ENCODE measurements at places on chromosomes 7 and 10. TPM values are rescaled to one million over a fixed set of nuclear protein-coding genes. Genes with fewer than 3 reads are reported as not detected.

- DNase-seq = no peak
Observed at GRCh38 chr7:85413718-85414117, 226.9 kb upstream of the SEMA3D start.

Gene PTN
- not detected for total RNA-seq

Gene MSMB
- total RNA-seq = not detected

Gene LAMB1
- not detected for total RNA-seq

DNA sequence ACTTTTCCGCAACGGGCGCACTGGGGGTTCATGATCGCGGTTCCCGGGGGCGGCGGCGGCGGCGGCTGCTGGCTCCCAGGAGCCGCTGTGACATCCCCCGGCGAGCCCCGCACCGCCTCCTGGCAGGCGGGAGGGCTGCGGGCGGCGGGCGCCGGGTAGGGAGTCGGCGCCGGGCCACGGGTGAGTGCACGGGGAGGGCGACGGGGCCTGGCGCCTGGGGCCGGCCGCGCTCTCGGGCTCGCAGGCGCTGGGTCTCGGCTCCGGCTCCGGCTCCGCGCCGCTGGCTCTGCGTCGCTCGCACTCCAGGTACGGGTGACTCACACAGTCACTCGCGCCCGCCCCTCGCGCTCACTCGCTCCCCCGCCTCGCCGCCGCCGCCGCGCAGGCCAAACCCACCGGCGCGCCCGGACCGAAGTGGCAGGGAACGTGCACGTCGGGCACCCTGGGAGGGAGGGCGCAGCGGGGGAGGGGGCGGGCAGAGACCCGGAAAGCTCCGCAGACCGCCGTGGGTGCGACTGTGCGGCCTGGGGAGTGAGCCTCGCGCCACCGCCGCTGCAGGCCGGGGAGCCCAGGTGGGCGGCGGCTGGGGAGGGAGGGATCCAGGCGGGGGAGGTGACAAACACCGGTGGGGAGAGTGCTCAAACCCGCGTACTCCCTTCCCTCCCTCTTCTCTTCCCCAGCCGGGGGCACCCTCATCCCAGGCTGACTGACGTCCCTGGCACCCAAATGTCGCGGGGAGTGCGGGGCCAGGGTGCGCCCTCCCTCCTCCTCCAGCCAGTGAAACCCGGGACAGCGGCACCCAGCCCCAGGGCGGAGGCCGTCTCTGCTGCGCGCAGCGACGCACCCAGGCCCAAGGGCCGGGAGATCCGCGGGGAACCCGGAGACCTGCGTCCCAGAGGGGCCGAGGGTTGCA is 276.9 kb upstream of the NEBL start:
- DNase-seq = no peak

- no peak for DNase-seq
Observed at GRCh38 chr7:90763108-90763507, 167.0 kb downstream of the CDK14 start.

DNA sequence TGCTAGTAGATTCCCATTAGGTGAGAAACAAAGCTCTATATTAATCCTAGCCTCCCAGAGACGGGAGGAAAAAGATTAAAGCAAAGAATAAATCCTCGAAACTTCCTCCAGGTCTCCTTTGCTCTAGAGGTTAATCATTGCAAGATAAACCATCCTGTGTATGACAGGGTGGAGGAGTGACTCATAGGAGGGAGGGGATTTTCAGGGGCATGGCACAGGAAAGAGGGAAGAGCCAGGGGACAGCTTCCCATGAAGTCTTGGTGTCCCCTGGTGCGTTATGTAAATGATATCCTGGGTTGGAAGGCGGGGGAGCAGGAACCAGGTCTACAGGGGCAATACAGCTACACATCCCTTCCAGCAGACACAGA is 780 bp downstream of the CYP3A5 start:
- DNase-seq = no peak

DNA sequence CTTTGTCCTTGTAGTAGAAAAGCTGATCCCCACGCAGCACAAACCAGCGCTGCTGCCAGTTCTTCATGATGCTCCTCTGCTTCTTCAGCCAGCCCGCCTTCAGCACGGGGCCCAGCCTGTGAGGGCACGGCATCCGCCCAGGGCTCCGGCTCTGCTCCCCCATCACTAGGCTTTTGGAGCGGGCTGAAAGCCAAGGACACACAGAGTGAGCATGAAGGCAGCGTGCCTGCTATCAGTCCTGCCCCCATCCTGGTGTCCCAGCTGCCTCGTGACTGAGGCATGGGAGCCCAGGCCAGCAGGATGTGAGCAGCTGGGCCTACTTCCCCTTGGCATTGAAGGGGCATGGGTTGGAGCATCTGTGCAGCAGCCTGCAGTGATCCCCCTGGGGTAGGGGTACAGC is 21.9 kb downstream of the ARHGAP22 start:
- DNase-seq = no peak

- DNase-seq = no peak
Observed at GRCh38 chr10:24209432-24209771, 464 bp downstream of the KIAA1217 start.

DNA sequence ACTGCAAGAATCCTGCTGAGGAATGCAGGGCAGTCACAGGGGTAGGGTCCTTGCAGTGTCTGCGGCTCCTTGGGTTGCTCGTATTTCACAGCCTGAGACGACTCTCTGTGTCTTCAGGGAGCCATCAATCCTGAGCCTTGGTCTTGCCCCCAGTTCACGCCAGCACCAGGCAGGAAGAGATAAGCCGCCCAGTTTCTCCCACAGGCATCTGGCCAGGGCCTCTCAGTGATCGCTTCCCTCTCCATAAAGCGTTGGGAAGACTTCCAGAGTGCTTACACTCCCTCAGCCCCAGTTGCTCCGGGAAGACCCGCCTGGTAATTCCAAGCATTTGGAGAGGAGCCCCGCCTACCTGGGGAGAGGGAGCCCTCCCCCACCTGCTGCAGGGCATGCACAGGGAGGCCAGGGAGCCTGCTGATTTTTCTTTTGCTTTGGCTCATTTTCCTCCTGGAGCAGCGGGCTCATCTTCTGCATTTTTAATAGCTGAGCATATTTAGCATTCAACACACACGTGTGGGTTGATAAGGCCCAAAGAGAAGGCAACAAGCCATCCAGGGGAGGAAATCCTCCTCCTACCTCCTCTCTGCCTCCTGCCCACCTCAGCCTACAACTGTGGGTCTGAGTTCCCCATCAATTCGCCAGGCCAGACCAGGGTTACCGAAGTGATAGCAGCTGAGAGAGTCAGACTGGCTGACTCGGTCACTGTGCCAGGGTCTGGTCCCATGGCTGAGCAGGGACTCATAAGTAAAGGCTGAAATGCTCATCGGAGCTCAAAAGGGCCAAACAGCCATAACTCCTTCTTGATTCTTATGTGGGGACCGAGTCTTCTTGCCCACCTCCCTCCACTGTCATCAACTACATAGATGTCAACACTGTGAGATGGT is 74.4 kb upstream of the EFCAB10 start:
- no peak for DNase-seq

DNA sequence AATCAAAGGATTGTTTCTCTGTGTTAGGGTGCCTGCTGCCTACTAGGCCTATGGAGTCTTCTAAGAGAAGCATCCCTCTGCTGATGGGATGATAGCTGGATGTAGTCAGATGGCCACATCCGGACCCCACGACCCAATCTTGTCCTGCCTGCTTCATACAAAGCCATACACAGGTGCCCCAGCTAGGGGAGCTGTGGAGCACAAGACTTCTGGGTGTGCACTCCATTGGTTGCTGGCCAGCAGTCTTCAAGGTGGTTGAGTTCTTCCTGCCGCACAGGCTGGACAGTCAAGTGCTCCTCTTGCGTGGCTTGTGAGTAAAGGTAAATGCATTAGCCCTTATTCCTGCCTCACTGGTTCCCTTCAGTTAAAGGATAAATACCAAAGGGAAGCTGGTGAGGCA is 120.2 kb downstream of the TEX36 start:
- DNase-seq = no peak

DNA sequence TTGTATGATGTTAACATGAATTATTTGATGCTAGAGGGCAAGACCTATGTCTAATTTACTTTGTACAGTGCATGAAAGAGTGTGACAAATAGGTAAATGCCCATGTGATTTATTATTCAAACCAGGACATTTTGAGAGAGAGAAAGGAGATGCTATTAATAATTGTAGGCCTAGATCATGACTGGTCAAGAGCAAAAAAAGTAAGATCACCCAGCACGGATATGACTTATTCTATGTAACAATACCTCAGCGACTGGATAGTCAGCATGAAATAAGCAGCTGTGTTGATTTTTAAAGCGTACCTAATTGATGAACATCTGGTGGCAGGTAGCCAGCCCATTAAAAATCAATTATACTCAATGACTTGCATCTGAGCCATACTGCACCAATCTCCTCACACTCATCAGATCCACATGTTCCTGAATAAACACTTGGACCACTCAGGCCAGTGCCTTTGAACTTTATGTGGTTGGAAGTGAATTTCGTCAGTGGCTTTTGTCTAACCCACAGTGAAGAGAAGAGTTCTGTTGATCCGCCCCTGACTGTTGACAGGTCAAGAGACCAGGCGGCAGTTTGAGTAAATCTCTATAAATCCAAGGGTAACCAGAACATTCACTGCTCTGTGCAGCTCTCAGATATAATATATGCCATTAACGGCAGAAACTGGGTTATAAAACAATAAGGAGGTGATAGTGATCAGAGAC is 435.3 kb downstream of the MDFIC start:
- no peak for DNase-seq

DNA sequence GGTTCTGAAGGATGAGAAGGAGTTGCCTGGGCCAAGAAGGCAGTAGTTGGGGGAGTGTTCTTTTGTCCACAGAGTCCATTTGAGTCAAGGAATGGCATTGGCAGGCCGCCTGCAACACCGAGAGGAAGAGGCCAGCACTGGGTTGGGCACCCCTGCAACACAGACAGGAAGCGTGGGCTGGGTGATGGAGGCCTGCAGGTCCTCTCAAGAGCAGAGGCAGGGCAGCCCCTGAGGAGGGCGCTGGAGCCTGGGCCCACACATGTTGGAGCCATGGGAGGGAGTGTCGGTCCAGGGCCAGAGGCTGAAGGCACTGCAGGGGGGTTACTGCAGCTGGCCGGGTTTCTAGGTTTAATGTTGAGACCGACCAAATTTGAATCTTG is 137.3 kb downstream of the PTPN20 start:
- peak; percentile 33 for DNase-seq

Gene ETV1
- total RNA-seq = not detected

Data from CD4-positive, alpha-beta T cell (primary cell).